Activated naive CD4-positive, alpha-beta T cell treated with anti-CD3 and anti-CD28 coated beads, Interleukin-2, amount 50 U/mL, for 72 hours (primary cell): ENCODE measurements at places on chromosomes 13 and 19.

DNA sequence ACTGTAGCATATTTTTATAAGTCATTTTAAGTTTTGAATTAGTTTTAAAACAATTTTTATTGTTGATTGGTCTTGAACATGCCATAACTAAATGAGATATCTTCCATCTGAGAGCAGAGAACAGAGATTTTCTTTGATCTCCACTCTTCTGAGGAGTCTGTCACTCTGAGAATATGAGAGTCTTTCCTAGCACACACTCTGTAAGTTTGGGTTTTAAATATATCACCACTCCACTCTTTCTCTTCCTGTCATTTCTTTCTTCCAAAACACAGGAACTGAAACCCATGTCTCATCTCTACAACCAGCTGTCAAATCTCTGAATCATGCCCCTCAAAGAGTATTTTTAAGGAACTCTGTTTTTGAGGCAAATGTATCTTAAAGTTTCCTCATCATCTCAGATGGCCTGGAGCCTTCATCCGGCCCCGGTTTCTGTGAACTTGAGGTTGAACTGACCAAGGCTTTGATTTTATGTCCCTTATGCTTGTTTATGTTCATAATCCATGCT is 698.2 kb upstream of the SGCG start:
- no peak for DNase-seq

- peak; percentile 85 for DNase-seq
These were observed 29.4 kb upstream of the NDFIP2 start for GRCh38 chr13:79451500-79451962.

GRCh38 chr19:3152419-3152780 is 16.6 kb downstream of the GNA15 start:
- no peak for DNase-seq

DNA sequence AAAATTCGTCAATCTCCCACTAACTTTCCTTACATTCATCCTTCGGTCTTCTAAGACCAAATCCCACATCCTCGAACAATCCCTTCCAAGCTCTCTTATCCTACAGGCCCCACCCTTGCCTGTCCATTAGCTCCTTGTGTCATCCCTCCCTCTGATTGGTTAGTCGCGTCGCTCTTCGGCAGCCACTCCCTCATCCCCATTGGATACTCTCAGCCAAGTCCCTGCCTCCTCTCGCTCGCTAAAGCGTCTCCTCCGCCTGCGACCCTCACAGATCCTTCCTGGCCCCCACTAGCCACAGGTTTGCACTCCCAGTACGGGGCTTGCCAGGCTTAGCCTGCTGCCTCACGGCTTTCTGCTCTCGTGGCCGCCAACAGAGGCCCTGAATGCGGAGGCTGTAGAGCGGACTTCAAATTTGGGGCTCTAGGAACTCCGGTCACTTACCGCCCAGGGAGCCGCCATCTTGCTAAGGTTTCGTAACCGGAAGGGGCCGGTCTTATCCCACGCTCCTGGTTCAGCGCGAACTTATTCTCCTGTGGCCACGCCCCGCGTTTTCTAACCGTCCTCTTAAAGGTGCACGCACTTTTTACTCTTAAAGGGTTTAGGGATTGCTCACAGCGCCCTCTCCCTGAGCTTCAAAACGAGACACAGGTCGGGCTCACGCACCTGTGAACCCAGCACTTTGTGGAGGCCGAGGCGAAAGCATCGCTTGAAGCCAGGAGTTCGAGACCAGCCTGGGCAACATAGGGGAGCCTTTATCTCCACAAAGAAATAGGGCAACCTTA is at the start of gene DMAC2:
Gene DMAC2 (minus strand): TSS at position 472 of the 782 bp plus-strand sequence. CDS start 13 bp downstream, at position 459.
- DNase-seq = peak; percentile 89

- no peak for DNase-seq
These were observed 441.5 kb upstream of the SPRY2 start for GRCh38 chr13:80782441-80782840.

DNA sequence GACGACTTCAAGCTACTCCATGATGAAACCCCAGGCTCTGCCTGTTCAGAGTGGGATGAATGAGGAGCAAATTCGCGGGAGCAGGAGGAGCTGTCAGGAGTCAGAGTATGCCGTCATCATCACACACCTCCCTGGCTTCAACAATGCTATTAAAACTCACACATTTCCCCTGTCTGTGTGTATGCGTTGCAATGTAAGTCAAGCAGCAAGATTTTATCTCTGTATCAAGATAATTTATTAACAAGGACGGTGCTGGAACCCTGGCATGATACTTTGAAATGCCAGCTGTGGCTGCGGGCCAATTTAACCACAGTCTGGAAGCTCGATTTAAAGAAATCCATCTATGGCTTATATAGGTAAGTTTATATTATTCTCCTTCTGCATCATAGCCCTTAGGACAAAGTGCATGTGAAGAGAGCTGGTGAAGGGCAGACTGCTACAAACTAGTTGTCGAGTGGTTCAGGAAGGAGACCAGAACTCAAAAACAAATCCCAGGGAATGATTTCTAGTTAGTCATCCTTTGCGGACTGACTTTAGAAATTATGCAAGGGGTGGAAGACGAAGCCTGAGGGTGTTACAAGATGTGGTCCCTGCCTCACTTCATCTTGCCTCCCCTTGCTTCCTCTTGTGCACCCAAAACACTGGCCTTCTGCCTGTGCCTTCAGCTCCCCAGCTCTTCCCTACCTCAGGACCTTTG is 486.5 kb downstream of the COG6 start:
- no peak for DNase-seq
